NCI-H526 (cell line): ENCODE measurements at places on chromosomes 12 and 14.

GRCh38 chr12:1796515-1797010 is 23.8 kb upstream of the LRTM2 start:
- DNase-seq, result no peak

- DNase-seq, result no peak
Observed at GRCh38 chr14:104931771-104932675, 7.3 kb downstream of the PLD4 start.

- DNase-seq, result no peak
Observed at GRCh38 chr12:132386926-132387497, 57.6 kb upstream of the GALNT9 start.

DNA sequence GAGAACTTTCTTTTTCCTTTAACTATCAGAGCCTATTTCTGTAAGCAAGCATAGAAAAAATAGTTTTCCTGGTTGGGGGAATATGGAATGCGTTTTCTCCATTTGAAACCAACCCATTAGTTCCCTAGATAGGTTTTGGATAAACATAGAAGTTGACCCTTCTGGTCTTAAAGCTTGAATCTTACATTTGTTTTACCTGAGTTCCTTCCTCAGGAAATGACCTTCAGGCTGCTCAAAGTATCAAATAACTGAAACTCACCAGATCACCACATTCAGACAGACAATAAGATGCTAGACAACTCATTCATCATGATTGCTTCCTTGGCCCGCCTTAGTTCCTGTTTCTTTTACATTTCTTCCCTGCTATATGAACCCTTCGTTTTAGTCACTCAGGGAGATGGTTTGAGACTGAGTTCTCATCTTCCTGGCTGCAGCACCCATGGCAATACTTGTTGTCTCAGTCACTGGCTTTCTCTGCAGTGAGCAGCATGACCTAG is 52.2 kb downstream of the LRP6 start:
- DNase-seq, result no peak

GRCh38 chr12:73372856-73373255 is 1100.7 kb downstream of the TRHDE start:
- no peak for DNase-seq

DNA sequence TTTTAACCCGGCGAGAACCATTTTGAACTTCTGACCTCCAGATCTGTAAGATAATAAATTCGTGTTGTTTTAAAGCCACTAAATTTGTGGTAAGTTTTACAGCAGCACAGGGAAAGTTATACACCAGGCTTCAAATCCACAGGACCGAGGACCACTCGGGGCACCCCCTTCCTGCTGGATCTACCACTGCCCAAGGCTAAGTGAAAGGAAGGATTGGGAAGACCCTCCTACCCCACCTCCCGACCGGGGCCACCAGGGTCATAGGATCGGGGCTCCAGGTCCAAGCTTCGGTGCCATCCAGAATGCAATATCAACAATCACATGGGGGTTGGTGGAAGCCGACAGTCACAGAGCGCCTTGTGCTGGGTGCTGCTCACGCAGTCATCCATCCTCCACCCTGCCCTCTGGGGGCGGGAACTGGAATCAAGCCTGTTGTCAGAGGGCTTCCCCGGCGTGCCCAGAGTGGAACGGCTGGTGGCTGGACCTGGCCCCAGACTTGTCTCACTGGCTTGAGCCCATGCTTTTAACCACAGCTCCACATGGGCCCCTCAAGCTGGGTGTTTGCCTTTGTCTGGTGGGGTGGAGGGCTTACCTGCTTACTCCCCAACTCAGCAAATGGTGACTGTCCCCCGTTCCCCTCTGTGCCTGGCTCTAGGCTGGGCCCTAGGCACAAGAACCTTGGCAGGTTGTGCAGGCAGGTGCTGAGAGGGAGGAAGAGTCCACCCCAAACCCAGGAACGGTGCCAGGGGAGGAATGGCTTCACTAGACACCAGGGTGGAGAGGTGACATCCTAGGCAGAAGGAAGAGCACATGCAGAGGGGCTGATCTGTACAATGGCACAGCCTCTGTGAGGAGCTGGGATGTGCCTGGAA is 180.3 kb upstream of the RTL1 start:
- DNase-seq, result no peak

- no peak for DNase-seq
Observed at GRCh38 chr14:65676361-65677014, 264.0 kb downstream of the FUT8 start.

DNA sequence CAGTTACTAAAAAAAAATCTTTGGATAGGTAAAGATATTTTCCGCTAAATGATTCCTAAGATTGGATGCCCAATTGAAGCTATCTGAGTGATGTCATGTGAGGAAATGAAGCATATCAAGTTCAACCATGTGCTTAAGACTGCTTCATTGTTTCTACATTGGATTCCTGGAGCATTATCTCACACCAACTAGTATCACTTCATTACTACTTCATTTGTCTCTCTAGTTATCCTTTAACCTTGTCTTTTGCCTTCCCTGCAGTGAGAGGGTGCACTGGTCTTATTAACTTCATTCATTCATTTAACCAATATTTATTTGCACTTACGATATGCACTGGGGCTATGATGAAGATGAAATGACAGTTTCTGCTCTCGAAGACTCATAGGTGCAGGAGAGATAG is 198.1 kb downstream of the SLC38A4 start:
- no peak for DNase-seq

- no peak for DNase-seq
Observed at GRCh38 chr14:63164108-63164683, 40.0 kb upstream of the RHOJ start.

DNA sequence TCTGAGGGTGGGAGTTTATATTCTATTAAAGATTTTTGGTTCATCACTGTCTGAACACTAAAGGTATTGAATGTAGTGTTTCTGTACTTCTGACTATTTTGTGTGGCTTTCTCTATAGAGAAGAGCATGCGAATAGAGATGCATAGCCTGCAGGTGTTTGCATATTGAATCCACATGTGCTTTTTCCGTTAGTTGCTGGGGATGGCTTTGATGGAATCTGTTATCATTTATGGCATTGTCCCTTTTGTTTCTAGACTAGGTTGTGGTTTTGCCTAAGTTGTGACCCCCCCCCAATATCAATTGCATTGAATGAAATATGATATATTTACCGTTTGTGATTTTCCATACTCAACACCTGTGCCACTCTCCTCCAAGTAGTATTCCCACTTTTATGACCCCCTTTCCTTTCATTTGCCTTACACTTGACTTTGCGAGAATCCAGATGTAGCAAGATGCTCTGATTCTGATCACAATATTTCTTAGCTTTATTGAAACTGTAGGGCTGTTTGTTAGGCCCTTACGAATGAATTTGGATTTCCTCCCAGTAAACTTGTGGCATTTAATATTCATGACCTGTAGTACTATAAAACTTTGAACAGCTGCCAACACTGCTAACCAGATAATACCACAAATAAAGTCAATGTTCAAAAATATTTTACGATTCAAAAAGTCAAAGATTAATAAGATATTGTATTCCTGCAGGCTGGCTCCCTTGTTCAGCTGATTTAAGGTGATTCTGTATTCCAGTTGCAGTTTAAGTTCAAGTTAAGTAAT is 176.4 kb downstream of the TMTC2 start:
- peak; percentile 42 for DNase-seq

DNA sequence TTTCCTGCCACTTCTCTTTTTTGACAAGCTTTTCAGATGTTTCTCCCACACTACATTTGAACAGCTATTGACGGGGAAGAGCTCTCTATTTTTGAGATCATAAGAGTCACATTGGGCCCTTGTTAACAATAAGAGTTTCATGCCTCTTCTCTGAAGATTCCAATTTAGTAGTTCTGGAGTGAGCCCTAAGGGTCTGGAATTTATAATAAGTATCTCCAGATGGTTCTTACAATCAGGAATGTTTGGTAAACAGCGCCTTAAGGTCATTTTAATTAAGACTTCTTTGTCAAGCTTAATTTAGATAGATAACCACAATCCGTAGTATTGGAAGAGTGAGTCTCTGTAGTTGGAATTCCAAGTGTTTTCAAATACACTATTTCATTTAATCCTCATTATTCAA is 60.6 kb upstream of the HECTD1 start:
- DNase-seq, result no peak

- no peak for DNase-seq
Observed at GRCh38 chr12:34625116-34625515, 602.8 kb downstream of the ALG10 start.

DNA sequence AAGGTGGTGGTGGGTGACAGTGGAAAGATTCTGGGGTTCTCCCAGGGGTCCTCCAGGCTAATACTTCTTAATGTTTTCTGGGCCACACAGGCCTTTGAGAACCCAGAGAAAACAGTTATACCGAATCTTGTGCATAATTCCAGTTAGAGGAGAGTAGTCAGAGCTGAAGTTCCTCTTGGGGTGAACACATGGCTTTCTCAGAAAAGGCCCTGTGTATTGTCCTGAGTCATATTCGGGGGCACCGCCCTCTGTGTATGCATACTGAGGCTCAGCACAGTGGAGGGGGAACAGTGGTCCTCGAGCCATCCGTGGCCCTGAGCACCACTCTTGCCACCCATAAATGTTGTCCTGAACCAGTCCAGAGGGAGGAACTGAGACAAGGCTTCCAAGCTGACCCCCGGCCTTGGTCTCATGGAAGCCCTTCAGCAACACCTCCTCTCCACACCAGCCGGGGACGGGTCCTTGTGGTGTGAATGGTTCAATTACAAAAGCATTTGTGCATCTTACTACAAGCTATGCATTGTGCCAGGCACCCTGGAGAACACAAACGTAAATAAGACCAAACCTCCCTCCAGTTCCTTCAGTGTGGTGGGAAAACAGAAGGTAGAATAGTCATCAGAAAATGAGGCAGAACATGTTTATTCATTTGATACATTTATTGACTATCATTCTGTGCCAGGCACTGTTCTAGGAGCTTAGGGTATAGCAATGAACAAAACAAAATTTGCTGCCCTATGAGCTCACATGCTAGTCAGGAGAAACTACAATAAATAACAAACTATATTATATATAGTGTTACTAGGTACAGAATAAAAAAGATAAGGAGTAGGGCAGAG is 9.9 kb downstream of the DHRS2 start:
- no peak for DNase-seq

- no peak for DNase-seq
Observed at GRCh38 chr14:64918216-64918615, 4.0 kb downstream of the CHURC1 start.

- no peak for DNase-seq
Observed at GRCh38 chr14:65251213-65251612, 148.9 kb upstream of the MAX start.

- no peak for DNase-seq
Observed at GRCh38 chr14:104467641-104468040, 111.9 kb upstream of the C14orf180 start.

GRCh38 chr14:94545131-94545841 is 16.0 kb upstream of the SERPINA4 start:
- DNase-seq, result no peak

DNA sequence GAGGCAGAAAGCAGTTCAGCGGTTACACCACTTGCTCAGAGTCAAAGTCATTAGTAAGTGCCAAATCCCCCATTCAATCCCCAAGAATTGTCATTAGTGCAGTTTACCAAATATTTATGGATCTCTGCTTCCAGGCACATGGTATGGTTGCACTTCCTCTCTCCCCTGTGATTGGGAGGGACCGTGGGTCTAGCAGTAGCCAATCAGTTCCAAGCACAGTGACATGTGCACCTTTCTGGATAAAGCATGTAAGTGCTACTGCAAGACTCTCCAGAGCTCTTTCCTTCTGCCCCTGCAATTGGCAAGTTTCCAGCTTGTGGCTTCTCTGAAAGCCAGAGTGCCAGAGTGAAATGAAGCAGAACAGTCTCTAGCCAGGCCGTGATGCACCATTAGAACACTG is 85.3 kb upstream of the FLRT2 start:
- peak; percentile 28 for DNase-seq

DNA sequence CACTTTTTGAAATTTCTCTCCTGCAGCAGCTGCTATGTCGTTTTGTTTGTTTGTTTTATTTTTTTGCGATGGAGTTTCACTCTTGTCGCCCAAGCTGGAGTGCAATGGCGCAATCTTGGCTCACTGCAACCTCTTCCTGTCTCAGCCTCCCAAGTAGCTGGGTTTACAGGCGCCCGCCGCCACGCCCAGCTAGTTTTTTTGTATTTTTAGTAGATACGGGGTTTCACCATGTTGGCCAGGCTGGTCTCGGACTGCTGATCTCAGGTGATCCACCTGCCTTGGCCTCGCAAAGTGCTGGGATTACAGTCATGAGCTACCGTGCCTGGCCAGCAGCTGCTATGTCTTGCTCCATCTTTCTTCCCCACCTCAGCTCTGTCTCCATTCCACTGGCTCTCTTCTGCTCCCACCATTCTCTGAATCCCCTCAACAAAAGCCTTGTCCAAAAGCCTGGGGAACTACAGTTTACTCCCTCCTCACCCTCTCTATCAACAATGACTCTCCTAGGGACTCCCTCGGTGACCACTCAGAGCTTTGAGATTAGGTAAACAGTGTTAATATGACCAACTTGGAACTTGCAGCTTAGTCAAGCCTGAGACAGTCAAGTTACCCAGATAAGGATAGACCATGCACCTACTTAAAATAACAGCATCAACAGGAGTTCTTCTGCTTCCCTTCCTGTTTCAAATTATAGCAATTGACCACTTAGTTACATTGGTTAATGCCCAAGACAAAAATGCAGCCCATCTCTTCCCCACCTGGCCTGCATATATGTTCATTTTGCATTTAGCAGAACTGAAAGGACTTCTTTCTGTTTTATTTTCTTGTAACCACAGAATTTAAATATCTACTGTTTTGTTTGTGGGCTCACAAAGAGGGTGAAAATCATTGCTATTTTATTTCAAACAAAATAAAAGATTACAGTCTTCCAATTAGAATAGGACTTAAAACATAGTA is 189.0 kb upstream of the AMIGO2 start:
- DNase-seq, result no peak

DNA sequence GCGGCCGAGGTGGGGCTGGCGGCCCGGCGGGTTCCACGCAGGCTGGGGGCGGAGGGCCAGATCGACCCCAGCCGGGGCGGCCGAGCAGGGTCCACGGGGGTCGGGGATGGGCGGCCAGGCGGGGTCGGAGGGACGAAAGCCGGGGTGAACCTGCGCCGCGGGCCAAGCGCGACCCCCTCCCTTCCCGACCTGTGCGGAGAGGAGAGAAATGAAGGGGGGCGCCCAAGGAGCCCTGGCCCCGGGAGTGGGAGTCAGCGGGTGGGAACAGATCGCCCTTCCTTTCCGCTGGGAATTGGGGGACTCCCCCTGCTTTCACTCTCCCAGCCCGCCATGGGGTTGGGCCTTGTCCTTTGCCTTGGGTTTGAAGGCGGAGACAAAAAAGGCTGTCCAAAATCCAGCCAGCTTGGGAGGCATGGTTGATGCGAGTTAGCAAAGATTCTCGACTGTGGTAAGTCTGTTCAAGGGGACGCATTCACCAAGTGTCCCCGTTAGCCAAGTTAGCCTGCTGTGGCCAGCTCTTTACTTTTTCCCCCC is 559 bp upstream of the CKAP4 start:
- DNase-seq, result peak; percentile 26

- DNase-seq, result no peak
Observed at GRCh38 chr14:106518054-106518943, 991.9 kb downstream of the TMEM121 start.

DNA sequence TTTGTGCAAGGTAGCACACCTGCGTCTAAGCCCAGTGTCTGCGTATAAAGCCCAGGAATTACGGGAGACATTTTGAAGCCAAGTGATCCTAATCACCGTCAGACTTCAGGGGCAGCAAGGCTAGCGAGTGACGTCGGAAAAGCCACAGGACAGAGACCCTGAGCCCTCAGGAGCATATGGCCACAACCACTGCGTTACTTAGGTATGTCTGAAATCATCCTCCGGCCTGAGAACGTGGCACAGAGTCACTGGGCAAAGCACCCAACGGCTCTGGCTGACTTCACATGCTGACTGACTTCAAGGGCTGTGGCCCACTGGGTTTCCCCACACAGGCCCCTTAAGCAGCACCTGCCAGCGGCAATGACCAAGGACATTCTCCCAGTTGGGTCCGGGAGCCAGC is 71.5 kb downstream of the RIMBP2 start:
- DNase-seq, result no peak
